Endothelial cell of umbilical vein (primary cell): ENCODE measurements at places on chromosomes 16 and 17.

GRCh38 chr17:7328840-7329373, at the start of gene NEURL4:
TSS of gene NEURL4 (minus strand) at chr17:7329335. CDS start at chr17:7329312, 23 bp downstream.
- no peaks in the 10 kb centered on the region for H3K36me3 ChIP-seq
- no peak for DNase-seq
- peaks cover 10% of the 10 kb centered on the region for H3K4me1 ChIP-seq
- peak within 1 kb of the TSS; percentile 71 for H3K27ac ChIP-seq

DNA sequence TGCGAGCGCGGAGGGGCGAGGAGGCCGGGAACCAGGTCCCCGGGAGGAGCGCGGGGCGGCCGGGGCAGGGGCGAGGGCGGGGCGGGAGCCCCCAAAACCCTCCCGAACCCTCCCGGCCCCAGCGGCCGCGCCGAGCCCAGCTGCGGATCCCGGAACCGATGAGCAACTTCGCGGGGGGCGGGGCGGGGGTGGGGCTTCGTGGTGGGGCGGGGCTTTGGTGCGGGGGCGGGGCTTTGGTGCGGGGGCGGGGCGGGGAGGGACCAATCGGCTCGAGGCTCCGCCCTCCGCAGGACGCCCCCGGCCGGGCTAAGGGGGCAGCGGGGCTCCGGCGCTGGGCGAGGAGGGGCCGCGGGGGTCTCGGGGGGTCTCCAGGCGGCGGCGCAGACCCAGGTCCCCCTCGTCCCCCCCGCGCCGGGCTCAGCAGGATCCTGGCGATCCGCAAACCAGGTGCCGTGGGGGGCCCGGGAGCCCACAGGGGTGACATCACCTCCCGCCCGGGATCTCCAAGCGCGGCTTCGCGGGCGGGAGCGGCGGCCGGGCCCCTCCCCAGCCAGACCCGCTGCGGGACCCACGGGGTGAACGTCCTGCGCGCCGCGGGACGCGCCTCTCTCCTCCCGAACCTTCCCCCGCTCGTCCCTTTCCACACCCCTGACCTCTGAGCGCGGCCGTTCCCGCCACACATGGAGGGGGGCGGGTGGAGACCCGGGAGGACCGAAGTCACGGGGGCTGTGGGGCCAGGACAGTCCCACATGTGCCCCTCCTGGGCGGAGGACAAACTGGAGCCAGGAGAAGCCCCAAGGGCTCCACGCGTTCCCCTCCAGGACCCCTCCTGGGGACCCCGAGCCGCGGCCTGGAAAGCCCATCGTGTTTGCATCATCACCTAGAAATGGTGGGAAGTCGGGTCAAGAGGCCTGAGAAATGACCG, at the start of gene ABR:
Gene ABR, minus strand, starts transcription at position 164 of the 925 bp plus-strand sequence. CDS start 254 bp downstream, outside the sequence.
- H3K27ac ChIP-seq, result no peak within 1 kb of the TSS
- peak within 1 kb of the TSS; percentile 82 for H3K4me3 ChIP-seq
- peak; percentile 33 for DNase-seq
- no peaks in the 10 kb centered on the region for H3K27me3 ChIP-seq
- peaks cover 7% of the 10 kb centered on the region for H3K4me1 ChIP-seq

DNA sequence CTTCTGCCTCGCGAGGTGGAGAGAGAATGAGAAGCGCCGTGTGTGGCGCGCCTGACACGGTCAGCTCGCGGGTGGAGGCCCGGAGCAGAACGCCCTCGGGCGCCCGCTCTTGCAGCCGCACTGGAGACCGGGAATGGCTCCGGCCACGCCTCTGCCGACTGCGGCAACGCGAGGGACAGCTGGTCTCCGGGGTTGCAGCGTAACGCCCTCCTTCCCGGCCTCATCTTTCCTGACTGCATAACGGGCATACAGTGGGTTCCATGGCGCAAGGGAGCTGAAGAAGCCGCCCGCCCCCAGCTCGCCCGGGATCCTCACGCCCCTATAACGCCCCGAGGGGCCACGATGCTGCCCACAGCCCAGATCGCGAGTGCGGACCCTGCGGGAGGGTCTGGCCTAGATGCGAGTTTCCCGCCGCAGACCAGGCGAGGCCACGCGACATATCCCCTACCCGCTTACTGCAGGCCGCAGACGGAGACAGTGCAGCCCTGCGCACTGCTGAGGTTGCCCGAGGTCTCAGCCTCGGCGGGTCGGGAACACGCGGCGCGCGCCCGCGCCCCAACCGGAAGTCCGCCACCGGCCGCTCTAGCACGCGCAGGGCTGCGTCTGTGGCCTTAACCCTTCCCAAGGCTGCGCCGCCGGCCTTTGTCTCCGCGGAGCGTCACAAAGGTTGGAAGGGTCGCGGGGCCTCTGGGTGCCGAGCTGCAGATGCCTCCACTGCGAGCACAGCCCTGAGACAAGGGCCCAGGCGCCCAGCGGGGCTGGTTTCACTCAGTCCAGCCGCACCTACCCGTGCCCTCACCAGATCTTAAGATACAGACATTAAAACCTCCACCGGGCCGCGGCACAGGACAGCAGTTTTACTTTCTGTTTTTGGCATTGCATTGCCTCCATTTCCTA, 18.8 kb downstream of the BCL7C start:
- H3K4me1 ChIP-seq, result peaks cover 20% of the 10 kb centered on the region
- DNase-seq, result peak; percentile 91
- no peaks in the 10 kb centered on the region for H3K27me3 ChIP-seq
- H3K27ac ChIP-seq, result peak overlapping the region; percentile 85

- peaks cover 65% of the 10 kb centered on the region for H3K4me1 ChIP-seq
- H3K36me3 ChIP-seq, result peaks cover 5% of the 10 kb centered on the region
- DNase-seq, result no peak
- no peak overlapping the region for H3K27ac ChIP-seq
- no peaks in the 10 kb centered on the region for H3K27me3 ChIP-seq
These were observed 4.2 kb downstream of the ST3GAL2 start for GRCh38 chr16:70434484-70435260.

DNA sequence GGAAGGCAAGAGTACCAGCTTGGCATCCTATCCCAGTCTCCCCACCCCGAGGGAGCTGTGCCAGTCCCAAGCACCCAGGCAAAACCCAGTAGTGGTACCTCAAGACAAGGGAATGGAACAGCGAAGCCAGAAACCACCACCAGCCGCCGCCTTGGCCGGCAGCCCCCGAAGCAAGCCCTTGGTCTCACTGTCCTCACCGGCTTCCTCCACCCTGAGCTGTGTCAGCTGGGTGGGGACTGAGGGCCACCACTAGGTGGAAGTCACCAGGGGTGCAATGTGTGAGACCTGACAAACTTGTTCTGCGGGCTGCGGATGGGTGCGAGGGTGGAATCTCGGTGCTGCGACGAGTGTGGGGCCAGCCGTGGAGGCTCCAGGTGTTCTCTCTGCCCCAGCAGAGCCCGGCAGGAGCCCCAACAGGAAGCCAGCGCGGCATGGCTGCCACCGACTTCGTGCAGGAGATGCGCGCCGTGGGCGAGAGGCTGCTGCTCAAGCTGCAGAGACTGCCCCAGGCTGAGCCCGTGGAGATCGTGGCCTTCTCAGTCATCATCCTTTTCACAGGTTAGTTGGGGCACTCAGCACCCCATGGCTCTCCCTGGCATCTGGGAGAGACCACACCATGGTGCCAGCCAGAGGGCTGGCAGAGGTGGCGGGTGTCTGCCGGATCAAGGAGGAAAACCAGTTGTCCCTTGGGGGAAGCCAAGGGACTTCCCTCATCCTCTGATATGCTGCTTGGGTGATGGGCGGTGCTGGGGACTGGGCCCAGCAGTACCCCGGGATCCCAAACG, 6.7 kb downstream of the SMIM5 start:
- H3K27ac ChIP-seq, result no peak overlapping the region
- H3K4me3 ChIP-seq, result no peak overlapping the region
- DNase-seq, result no peak
- peaks cover 3% of the 10 kb centered on the region for H3K36me3 ChIP-seq
- no peaks in the 10 kb centered on the region for H3K27me3 ChIP-seq

- no peak for DNase-seq
- H3K4me1 ChIP-seq, result peaks cover 8% of the 10 kb centered on the region
- peaks cover 6% of the 10 kb centered on the region for H3K36me3 ChIP-seq
- no peak overlapping the region for H3K27ac ChIP-seq
- H3K4me3 ChIP-seq, result no peak overlapping the region
- H3K27me3 ChIP-seq, result no peaks in the 10 kb centered on the region
These were observed 5.1 kb downstream of the COPS3 start for GRCh38 chr17:17275971-17276370.

DNA sequence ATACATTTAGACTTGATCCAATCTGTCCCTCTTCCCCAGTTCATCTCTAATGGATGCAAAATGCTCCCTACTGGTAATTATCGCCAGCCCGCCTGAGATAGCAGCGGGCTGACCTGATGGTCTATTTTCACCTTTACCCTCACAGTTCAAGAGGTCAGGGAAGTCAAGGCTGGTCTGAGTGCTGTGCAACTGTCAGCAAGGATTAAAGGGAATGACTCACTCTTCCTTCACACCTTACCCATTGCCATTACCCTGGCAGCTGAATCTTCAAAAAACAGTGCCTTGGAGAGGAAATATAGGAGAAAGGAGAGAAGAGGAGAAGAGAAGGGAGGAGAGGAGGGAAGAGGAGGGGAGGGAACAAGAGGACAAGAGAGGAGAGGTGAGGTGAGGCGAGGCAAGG, 36.3 kb downstream of the GRB7 start:
- no peak for DNase-seq
- peaks cover 54% of the 10 kb centered on the region for H3K27me3 ChIP-seq
- H3K27ac ChIP-seq, result no peak overlapping the region
- H3K4me3 ChIP-seq, result no peak overlapping the region
- no peaks in the 10 kb centered on the region for H3K4me1 ChIP-seq

GRCh38 chr17:79915850-79916430, 76.7 kb upstream of the CBX4 start:
- DNase-seq, result no peak
- H3K4me3 ChIP-seq, result no peak overlapping the region
- H3K27me3 ChIP-seq, result no peaks in the 10 kb centered on the region
- H3K36me3 ChIP-seq, result no peaks in the 10 kb centered on the region
- no peak overlapping the region for H3K27ac ChIP-seq
- H3K4me1 ChIP-seq, result peaks cover 6% of the 10 kb centered on the region

DNA sequence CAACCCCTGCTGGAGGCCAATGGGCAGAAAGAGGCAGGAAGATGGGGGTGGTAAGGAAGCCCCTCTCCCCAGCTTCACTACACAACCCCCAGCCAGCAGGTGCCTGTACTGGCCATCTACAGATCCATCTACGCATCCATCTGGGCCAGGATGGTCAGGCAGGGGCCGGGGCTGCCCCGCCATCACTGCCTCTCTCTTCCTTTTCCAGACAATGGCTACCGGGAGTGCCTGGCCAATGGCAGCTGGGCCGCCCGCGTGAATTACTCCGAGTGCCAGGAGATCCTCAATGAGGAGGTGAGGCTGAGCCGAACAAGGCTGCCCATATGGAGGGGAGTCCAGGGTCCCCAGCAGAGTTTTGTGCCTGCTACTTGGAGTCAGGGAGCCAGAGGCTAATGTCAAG, 23.5 kb upstream of the SPPL2C start:
- no peak for DNase-seq
- H3K4me1 ChIP-seq, result no peaks in the 10 kb centered on the region
- H3K27me3 ChIP-seq, result no peaks in the 10 kb centered on the region
- no peak overlapping the region for H3K27ac ChIP-seq

DNA sequence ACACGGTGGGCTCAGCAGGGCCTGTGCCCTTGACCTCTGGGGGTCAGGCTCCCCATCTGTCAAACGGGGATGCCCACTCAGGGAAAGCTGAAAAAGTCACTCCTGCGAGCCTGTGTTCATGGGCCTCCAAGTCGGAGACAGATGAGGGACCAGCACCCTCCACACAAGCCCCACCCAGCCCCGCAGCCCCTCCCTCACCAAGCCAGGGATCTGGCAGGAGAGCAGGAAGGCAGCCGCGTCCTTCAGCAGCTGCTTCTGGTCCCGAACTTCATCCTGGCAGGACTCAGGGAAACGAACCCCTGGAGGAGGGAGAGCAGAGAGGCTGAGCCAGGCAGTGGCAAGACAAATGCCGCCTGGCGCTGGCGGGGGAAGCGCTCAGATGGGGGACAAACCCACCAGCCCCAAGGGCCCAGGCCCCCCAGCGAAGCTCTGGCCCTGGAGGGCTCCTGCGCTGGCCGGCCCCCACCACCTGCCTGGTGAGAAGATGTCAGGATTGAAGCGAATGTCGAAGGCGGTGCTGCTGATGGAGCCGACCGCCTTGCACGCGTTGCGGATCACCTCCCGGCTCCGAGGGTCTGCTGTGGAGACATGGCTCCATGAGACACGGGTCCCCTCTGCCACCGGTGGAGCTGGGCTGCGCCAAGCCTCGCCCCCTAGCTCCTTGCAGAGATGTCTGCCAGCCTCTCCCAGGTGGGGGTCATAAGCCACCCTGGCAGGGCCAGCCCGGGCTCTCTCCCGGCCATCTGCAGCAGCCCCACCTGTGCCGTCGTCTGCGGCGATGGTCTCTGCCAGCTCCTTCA, 15.4 kb downstream of the CLUH start:
- no peaks in the 10 kb centered on the region for H3K4me1 ChIP-seq
- no peak for DNase-seq
- no peaks in the 10 kb centered on the region for H3K27me3 ChIP-seq

DNA sequence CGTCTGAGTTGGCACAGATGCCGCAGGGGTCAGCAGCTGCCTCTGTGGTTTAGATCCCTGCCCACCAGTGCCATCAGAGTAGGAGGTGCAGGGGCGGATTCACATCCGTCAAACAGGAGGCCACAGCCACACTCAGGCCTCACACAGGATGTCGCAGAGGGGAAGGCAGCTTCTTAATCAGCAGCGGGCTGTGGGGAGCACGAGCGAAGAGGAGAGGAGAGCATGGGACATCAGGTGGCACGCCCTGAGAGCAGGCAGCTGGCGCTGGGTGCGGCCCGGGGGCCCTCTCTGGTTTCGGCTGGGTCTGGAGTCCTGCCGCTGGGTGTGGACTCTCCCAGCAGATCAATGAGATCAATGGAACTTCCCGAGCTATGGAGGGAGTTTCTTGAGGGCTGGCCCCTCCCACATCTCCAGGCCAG, 9.6 kb downstream of the LLGL2 start:
- DNase-seq, result no peak
- H3K4me3 ChIP-seq, result no peak overlapping the region
- H3K27ac ChIP-seq, result no peak overlapping the region
- no peaks in the 10 kb centered on the region for H3K36me3 ChIP-seq
- no peaks in the 10 kb centered on the region for H3K27me3 ChIP-seq
- no peaks in the 10 kb centered on the region for H3K4me1 ChIP-seq

DNA sequence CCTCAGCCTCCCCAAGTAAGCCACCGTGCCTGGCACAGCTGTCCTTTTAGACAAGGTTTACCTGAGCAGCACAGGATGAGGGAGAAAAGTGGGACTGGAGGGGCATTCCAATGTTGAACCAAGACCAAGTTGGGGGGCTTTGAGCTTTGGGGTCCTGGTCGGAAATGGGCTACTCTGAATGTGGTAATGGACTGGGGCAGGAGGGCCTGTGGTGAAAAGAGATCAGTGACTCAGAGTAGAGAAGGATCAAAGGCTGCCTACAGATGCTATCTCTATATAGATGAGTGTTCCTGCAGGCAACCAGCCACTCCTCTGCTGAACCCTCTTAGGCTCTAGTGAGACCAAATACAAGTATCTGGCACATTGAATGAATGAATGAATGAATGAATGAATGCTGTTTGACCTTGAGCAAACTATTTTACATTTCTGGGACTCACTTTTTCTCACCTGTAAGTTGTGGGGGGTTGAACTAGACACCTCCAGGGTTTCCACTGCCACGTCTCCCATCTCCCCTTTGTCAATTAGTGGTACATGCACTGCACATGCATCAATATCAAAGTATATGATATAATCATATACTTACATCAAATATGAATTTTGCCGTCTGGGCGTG, 26.3 kb upstream of the ETV4 start:
- H3K27ac ChIP-seq, result no peak overlapping the region
- no peak overlapping the region for H3K4me3 ChIP-seq
- no peak for DNase-seq
- H3K27me3 ChIP-seq, result no peaks in the 10 kb centered on the region
- no peaks in the 10 kb centered on the region for H3K4me1 ChIP-seq
